ENCODE measurements at places on chromosomes 6 and 20. TPM values are rescaled to one million over a fixed set of nuclear protein-coding genes. Genes with fewer than 3 reads are reported as not detected.

DNA sequence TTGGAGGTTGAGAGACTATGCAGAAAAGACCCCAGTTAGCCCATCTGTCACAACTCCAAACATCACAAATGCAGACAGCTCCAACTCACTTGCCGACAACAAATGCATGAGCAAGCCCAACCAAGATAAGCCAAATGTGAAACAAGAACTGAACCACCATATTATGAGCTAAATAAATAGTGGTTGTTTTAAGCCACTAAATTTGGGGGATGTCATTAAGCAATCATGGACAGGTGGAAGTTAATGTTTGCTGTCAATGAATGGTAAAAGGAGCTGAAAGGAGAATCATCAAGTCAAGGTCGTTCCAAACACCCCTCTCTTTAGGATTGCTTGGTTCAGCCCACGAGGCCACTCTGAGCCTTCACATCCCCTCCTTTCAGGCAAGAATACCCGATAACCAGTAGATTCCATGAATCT lies 71.2 kb upstream of the PLCB4 start:
- peak; percentile 27 for DNase-seq

- DNase-seq = peak; percentile 44
Observed at GRCh38 chr6:138509371-138509770, 10.1 kb upstream of the NHSL1 start.

GRCh38 chr6:527989-528673 lies 128.8 kb downstream of the HUS1B start:
- no peak for DNase-seq

The FGD2 gene
- total RNA-seq = not detected

DNA sequence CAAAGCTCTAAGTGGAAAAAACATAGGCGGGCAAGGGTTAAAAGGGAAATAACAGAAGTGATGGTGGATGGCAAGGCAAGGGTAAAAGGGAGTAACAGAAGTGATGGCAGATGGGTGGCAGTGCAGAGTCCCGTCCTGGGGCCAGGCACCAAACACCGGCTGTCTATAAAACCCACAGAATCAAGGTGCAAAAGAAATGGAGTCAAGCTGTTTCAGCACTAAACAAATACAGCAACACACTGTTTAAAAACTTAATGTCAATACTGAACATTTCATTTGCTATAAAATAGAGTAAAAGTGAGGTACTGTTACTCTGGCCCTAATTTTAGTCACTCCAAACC lies 87.6 kb downstream of the MAN1A1 start:
- no peak for DNase-seq

DNA sequence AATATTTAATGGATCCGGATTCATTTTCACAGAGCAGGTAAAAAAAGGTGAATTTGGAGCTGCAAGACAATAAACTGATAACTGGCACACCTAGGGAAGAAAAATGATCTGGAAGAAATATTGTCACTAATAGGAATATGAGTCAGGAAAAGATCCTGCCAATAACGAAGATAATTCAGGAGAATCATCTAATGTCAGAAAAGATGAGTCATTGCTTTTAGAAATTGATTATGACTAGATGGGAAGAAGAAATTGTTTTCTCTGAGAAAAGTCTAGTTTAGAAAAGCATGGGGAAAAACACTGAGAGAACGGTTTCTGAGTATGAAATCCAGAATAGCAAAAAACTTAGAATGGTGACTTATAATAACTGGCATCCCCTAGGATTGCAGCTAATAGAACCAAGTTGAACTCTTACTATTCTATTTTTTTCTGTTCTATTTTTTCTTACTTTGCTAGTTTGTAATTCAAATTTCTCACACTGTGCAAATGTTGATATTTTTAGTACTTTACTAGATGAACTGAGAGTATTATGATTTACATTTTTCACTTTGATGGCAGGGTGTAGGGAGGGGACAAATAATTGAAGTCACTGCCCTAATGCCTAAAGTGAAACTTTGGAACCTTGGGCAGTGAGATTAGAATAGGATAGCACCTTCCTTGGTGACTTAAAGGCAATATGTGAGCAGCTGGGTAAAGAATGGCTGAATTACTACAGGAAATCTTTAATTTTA lies 38.2 kb upstream of the SUPT3H start:
- no peak for DNase-seq

The XPO5 gene
- 52.7 TPM for total RNA-seq

- DNase-seq = no peak
Observed at GRCh38 chr20:12022126-12022525, 104.4 kb downstream of the BTBD3 start.

The ATP9A gene
- total RNA-seq = 66.1 TPM

DNA sequence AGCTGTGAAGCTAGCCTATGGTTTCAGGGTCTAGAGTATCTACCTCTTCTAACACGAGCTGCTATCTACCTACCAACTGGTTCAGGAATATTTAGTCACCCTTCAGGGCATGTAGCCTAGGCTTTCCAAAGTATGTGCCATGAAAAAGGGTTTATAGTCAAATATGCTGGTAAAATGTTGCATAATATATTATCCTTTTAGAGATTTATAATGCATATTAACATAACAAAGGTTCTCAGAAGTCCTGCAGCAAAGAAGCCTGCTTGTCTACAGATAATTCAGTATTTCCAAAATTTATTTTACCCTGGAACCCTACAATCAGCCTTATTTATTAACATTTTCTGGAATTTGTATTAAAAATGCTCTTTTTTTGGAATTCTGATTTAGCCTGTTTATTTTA lies 56.0 kb downstream of the PRDM13 start:
- DNase-seq = no peak

DNA sequence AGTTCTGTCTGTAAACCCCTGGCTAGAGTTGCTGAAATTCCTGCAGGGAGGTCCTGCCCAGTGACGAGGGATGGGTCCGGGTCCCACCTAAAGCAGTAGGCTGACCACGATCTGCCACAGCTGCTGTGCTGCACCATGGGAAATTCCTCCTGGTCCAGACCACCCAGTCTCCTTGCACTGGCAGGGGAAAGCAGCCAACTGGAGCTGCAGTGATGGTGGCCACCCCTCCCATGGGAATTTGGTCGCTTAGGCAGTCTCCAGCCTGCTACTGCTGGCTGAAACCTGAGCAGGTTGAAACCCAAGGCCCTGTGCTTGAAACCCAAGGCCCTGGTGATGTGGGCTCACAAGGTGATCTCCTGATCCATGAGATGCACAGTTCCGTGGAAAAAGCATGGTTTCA lies 23.9 kb upstream of the MOXD1 start:
- DNase-seq = no peak

GRCh38 chr6:100084316-100084990 lies 90.4 kb upstream of the MCHR2 start:
- DNase-seq = no peak

GRCh38 chr6:35076997-35077712 lies 64.0 kb downstream of the TCP11 start:
- DNase-seq = no peak

GRCh38 chr20:38547288-38548085 lies 33.5 kb upstream of the ADIG start:
- DNase-seq = no peak

The PGC gene
- not detected for total RNA-seq

DNA sequence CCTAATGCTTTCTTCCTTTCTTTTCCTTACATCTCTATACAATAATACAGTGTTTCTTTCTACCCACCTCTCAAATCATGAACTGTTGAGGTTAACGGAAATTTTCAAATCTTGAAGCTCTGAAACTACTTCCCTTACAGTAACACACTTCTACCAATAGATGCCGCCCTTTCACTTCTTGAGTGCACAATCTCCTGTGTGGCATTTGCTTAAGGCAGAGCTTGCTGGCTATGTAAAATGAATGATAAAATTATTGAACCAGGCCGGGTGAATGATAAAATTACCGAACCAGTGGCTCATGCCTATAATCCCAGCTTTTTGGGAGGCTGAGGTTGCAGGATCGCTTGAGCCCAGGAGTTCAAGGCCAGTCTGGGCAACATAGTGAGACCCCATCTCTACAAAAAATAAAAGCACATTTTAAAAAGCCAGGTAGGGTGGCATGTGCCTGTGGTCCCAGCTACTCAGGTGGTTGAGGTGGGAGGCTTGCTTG lies 56.8 kb downstream of the KCNS1 start:
- no peak for DNase-seq

The TUBB2B gene
- total RNA-seq = 1,777 TPM

DNA sequence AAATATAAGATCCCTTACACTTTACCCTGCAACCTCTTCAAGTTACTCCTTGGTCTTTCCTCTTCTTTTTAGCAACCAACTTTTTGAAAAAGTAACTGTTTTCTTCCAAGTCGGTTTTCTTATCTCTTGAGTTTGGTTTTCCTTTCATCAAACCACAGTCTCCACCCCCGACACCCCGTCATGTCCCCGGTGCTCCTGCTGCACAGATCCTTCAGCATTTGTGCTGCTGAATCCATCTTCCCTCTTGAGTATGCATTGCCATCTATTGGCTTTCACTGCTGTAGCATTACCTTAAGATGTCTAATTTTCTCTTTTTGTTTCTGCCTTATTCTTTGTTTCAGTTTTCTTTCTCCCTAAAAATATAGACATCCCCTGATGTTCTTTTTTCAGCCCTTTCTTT lies 11.9 kb upstream of the TNFRSF21 start:
- DNase-seq = no peak

DNA sequence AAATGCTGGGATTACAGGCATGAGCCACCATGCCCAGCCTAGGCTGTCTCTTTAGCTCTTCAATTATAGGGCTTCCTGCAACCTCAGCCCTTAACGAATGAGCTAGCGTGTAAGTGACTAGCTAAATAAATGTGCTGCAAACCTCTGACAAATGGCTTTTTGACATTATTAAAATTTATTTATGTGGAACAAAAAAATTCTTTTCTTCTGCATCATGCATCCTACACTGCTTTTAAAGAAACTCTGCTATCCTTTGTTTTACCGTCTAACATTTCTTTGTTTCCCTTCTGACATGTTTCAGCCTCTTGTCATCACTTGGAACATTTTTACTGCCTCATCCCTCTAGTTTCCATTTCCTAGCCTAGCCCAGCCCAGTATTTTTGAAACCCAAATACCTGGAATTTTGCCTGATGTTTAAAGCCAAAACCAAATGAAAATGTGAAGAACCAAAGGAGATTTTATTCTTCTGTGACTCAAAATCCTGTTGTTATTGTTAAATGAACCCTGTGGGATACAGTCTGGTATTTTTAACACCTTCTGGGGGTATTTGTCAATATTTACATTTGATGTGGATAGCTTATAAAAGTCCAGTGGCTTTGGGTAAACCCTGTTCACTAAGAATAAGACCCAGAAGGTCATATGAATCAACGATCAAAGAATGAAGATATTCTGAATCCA lies 9.5 kb downstream of the NT5E start:
- DNase-seq = no peak

DNA sequence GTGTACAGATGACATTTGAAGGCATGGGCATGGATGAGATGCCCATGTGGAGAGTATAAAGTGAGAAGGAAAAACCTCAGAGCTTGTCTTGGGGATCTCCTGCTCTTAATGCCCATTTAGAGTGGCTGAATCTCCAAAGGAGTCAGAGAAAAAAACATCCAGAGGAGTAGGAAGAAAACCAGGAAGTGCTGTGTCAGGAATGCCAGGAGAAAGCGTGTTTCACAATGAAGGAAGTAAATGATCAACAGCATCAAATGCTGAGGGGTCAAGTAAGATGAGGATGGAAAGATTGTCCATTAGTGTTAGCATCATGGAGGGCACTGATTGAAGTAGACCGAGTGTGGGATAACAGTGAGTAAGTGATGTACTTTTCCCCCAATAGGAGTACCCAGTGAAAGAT lies 56.1 kb downstream of the FIG4 start:
- DNase-seq = no peak

DNA sequence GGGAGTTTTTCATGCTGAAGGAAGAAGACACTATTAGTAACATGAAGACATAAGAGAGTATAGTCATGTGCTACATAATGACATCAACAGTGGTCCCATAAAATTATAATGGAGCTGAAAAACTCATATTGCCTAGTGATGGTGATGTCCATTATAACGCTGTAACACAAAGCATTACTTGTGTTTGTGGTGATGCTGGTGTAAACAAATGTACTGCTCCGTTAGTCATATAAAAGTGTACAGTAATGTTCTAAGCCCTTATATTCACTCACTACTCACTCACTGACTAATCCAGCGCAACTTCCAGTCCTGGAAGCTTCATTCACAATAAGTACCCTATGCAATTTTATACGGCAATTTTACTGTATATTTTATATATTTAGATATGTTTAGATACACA lies 26.8 kb upstream of the ASF1A start:
- DNase-seq = no peak

- DNase-seq = no peak
Observed at GRCh38 chr6:53585208-53585900, 40.5 kb upstream of the GCLC start.

The HMGCLL1 gene
- 6.3 TPM for total RNA-seq

DNA sequence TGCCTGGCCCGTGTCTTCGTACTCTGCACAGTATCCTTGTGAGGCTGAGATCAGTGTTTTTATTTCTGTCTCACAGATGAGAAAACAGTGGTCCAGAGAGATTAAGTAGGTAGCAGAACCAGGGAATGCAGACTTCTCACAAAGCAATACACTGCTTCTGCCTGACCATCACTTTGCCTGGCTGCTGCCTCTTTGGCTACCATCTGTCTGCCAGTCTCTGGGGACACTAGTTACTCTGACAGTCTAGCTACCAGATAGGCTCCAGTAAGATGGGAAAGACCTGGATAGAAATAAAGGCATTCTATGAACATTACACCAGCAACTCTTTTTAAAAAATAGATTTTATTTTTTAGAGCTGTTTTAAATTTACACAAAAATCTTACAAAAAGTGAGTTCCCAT lies 96.9 kb downstream of the PHACTR3 start:
- DNase-seq = peak; percentile 73

DNA sequence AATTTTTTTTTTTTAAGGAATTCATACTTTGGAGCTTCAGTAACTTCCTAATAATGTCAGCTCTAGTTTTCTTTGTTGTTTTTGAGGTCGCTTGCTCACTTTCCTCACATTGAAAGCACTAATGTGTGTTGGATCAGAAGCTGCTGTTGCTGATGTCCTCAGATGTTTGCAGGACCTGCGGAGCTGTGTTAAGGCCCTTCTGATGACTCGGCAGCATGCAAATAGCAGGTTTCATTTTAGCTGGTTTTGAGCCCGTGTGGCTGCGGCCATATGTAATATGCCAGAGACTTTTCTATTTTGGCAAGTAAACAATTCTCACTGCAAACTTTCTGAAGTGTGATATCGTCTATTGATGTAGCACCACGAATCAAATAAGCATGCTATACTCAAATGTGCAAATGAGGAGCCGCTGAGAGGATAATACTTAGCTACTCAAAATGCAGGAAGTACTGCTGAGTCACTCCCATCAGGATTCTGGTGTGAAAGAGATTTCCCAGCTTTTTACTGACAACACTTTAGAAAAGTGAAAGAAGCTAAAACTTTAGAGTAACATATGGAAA lies 187.8 kb downstream of the SASH1 start:
- no peak for DNase-seq

GRCh38 chr6:47112317-47112716 lies 70.2 kb upstream of the ADGRF1 start:
- no peak for DNase-seq

The RSPH9 gene
- total RNA-seq = 0.22 TPM

- DNase-seq = no peak
Observed at GRCh38 chr20:62345681-62346370, 21.3 kb downstream of the LAMA5 start.

- DNase-seq = no peak
Observed at GRCh38 chr6:146813554-146813953, 214.8 kb downstream of the ADGB start.

The TAP2 gene
- 1.9 TPM for total RNA-seq

The XKR7 gene
- total RNA-seq = 284 TPM

- no peak for DNase-seq
Observed at GRCh38 chr6:124226396-124226795, 422.7 kb downstream of the NKAIN2 start.

The RIPOR3 gene
- total RNA-seq = not detected

All from glutamatergic neuron (in vitro differentiated cells).